Stimulated activated naive CD8-positive, alpha-beta T cell treated with anti-CD3 and anti-CD28 coated beads, Interleukin-15, Interleukin-2, amounts not matched to agents 100 U/mL and 50 U/mL, for 24 hours (primary cell): ENCODE measurements at places on chromosomes 6 and 20.
A peak's percentile ranks its signal among the peaks of the same experiment; 100 is the strongest.

GRCh38 chr6:91352878-91353277 lies 766.0 kb upstream of the MAP3K7 start:
- no peak for DNase-seq

- no peak for DNase-seq
These were observed 89.7 kb downstream of the NDUFAF5 start for GRCh38 chr20:13874394-13875157.

GRCh38 chr20:32858189-32858588 lies 534 bp upstream of the EFCAB8 start:
- no peak for DNase-seq

GRCh38 chr6:159106627-159107241 lies 61.9 kb upstream of the TAGAP start:
- DNase-seq, result peak; percentile 94
